ENCODE measurements at places on chromosomes 16 and 17. TPM values are rescaled to one million over a fixed set of nuclear protein-coding genes. Genes with fewer than 3 reads are reported as not detected.

The ABCC3 gene
- 12.5 TPM for total RNA-seq

DNA sequence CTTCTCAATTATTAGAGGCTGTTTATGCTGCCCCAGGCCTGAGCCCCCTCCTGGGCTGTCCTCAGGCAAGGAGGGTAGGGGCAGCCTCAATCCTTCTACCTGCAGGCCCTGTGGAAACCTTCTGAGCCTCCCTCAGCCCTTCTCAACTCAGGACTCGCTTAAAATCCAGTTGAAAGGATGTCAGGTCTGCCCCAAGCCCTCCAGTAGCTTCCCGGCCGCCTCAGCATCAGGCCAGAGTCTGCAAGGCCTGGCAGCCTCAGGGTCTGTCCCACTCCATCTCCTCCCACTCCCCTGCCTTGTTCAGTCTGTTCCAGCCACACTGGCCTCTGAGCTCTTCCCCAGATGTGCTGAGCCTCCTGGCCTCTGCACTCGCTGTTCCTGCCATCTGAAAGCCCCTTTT lies 52.2 kb downstream of the KATNIP start:
- no peak for DNase-seq

The MYH13 gene
- not detected for total RNA-seq

- DNase-seq = peak; percentile 28
These were observed 33.0 kb upstream of the GUCY2D start for GRCh38 chr17:7969433-7969832.

GRCh38 chr17:39198186-39198566 lies 707 bp upstream of the CACNB1 start:
- DNase-seq = no peak

DNA sequence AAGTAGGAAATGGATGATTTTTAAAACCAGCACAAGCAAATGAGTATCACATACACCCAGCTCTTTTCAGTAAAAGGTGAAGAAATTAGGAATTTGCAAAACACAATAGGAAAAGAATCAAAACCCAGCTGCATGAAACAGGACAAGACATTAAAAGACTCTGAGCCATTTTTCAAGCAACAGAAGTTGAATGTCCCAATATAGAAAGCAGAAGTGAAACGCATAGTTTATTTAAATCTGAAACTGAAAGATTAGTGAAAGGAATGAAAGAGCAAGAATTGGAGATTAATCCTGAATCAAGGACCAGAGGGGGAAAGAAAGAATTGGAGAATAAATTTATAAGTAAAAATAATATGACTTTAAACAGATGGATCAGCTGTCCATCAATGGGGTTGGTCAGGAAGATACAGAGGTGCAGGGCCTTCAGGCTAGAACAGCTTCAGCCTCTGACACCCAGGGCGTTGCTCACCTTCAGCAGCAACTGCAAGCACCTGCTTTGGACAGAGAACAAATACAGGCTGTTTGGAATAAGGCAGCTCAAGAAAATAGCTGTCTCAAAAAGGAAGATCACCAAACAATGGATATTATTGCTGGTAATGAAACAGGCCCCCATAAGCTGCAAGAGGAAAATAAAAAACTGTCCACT lies 3.9 kb upstream of the ARHGAP17 start:
- no peak for DNase-seq

The P2RX1 gene
- total RNA-seq = not detected

DNA sequence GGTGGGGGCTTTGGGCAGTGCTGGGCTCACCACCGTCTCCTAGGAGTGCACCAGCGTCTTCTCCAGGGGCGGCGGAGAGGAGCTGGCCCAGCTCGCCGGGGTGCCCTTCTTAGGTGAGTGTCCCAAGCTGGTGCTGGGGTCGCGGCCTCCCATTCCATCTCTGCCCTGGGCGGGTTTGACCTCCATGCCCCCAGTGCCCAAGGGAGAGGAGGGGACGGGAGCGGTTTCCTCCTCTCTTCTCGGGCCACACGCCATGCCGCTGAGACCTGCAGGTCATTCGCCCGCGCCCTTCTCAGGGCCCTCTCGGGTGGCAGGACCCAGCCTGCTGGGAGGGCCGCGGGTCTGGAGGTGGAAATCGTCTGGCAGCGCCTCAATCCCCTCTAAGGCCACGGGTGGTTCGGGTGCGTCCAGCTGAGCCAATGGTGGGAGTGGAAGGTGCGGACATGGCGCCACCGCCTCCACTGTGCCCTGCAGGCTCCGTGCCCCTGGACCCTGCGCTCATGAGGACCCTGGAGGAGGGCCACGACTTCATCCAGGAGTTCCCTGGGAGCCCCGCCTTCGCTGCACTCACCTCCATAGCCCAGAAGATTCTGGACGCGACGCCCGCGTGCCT lies 5.3 kb downstream of the IGFALS start:
- DNase-seq = no peak

GRCh38 chr17:72297326-72298115 lies 176.7 kb downstream of the SOX9 start:
- peak; percentile 14 for DNase-seq

The KLHL10 gene
- total RNA-seq = 0.09 TPM

DNA sequence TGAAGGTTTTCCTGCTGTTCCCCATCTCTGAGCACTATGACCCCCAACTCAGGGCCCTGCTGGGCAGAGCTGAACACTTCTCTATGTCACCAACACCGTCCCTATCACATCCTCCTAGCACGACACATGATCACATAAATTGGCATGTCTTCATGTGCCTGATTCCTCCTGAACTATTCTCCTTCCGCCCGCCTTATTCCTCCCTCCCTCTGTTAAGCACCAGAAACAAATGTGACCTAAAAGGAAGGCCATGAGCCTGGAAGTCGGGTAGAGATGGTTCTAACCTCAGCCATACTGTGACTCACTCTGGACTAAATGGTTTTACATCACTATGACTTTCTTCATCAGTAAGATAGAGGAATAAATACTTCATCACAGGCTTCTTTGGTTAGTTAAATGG lies 80.8 kb upstream of the DYNLRB2 start:
- DNase-seq = peak; percentile 1

The TEX19 gene
- not detected for total RNA-seq

DNA sequence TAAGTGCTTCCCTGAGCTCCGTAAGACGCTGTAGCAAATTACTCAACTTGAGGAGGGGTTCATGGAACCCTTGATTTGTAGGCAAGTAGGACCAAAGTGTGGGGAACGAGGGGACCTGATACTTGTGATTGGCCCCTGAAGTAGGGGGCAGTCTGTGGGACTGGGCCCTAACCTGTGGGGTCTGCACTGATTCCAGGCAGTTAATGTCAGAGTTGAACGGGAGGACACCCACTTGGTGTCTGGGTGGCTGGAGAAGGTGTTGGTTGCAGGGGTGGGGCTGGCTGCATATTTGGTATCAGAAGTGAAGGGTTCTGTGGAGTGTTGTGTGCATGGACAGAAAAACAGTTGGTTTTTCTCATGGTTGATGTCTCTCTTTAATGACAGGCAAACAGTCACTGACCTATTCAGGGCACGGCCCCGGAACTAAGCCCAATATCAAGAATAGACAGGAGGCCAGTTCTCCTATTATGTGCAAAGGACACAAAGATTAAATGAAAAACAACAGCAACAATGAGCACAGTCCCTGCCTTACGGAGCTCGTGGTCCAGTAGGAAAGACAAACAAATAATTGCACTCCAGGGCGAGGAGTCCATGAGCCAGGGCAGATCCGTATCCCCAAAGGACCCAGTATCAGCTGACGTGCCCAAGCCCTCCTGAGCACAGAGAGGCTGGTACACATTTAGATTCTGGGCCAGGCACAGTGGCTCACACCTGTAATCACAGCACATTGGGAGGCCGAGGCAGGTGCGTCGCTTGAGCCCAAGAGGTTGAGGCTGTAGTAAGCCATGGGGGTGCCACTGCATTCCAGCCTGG lies 19.2 kb downstream of the MXRA7 start:
- no peak for DNase-seq

GRCh38 chr17:6558276-6558675 lies 1.9 kb upstream of the PITPNM3 start:
- DNase-seq = no peak

- DNase-seq = peak; percentile 28
These were observed 94.8 kb upstream of the DNAH17 start for GRCh38 chr17:78672005-78672404.

- DNase-seq = peak; percentile 77
These were observed 77.1 kb downstream of the USP31 start for GRCh38 chr16:23072084-23072599.

DNA sequence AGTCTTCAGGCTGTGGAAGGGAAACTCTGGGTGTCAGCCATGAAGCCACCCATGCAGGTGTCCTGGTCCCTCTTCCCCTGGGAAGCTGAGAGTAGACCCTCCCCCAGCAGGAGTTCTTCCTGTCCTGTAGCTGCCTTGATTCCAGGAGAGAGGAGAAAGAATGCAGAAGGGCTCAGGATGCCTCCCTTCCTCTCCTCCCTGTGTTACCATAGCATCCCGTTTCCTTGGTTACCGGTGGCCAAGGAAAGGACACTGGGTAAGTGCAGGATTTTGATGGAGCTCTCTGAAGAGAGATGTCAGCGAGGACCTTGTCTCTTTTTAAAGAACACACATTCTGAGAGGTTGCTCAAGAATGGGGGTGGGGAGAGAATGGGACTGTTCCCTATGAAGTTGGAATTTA lies 304.1 kb upstream of the N4BP1 start:
- no peak for DNase-seq

- DNase-seq = no peak
These were observed 364.6 kb downstream of the GRIN2A start for GRCh38 chr16:9817586-9817985.

GRCh38 chr17:48541577-48542113 lies 3.3 kb downstream of the HOXB2 start:
- peak; percentile 87 for DNase-seq

GRCh38 chr17:44922136-44922535 lies 6.8 kb upstream of the GFAP start:
- no peak for DNase-seq

The SLC13A2 gene
- total RNA-seq = not detected

GRCh38 chr16:30335598-30336474 lies 19.3 kb downstream of the CD2BP2 start:
- DNase-seq = peak; percentile 21

DNA sequence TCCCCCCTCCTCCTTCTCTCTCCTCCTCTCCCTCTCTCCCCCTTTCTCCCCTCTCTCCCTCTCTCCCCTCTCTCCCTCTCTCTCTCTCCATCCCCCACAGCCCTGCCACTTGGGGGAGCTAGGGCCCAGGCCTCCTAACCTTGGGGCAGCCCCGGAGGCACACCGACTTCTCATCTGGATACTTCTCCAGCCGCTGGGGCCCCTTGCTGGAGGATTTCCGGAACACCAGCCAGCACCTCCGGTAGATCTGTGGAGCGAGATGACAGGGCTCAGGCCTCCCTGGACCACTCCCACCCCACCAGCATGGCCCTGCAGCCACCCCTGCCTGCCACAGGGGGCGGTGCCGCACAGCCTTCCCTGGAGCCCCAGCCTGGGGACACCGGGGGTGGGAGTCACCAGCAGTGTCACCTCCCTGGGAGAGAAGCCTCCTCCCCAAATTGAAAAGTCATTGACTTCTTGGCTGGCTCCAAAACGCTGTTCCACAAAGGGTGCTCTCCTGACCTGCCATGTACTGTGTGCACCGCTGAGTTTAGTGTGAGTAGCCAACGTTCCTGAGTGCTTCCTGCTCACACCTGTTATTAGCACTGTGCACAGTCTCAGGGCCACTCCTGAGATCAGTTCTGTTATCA lies 10.5 kb downstream of the DOK4 start:
- no peak for DNase-seq

- no peak for DNase-seq
These were observed 138.9 kb upstream of the CA10 start for GRCh38 chr17:52297230-52298010.

GRCh38 chr16:81143921-81144471 lies 47.8 kb upstream of the GCSH start:
- DNase-seq = no peak

The MGAT5B gene
- total RNA-seq = 0.74 TPM

The ATP2A3 gene
- 2.3 TPM for total RNA-seq

DNA sequence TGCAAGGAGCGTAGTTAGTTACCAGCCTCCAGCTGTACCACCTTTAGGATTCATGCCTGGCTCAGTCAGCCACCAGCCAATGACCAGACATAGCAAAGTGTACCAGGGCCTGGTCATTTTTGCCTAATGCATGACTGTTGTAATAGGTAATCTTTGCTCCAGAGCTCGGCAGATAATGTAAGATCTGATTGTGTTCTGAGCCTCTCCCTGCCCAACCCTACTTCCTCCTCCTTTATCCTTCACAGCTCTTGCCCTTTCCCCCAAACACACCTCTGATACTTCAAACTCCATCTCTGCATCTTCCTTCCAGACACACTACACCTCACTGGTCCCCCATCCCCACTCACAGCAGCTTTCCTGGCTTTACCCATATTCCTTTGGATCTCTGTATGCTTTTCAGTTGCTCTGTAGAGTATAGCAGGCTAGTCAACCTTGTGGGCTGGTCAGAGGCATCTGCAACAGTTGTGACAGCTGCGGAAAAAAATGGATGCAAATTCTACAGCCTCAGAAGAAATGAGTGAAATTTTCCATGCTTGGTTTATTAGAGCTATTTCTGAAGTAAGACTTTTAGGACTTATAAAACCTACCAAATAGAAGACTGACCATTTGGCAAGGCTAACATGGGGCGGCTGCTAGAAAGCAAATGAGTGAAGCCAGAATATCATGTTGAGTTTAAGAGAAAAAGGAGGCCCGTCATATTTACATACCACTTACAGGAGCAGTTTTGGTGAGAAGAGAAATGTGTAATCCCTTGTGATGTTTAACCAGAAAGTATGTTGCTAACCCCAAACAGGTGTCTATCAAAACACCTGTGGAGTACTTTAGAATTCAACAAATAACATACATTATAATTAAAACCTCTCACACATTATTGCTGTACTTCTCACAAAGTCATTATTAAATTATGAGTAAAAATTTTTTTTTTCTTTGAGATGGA lies 19.9 kb upstream of the C16orf87 start:
- no peak for DNase-seq

GRCh38 chr16:4247460-4247784 lies 5.5 kb upstream of the SRL start:
- DNase-seq = no peak

The CCDC154 gene
- total RNA-seq = 0.41 TPM

DNA sequence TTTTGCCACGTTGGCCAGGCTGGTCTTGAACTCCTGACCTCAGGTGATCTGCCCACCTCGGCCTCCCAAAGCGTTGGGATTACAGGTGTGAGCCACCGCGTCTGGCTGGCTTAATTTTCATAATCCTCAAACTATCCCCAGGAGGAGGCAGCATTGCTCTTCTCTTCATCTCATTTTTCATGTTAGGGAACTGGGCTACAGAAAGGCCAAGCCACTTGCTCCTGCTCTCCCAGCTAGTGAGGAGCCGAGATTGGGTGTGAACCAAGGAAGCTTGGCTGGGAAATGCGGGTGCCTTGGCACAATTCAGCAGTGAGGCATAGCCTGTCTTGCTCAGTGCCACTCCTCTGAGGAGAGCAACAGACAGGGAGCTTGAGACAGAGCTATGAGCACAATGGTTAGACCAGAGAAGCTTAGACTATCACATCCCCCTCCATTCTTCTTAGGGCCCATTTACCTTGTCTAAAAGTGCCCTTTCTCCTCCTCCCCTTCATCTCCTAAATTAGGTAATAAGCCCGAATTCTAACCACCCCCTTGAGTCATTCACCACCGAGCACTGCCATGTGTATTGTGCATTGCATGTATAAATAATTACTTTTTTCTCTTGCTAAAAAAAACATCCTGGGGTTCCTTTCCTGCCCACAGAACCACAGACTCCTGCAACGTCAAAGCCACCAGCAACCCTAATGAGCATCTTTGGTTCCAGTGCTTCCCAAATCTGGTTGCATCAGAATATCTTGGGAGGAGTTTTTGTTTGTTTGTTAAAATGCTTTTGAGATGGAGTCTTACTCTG lies 20.0 kb upstream of the KIF19 start:
- DNase-seq = no peak

- peak; percentile 42 for DNase-seq
These were observed 116.6 kb upstream of the C17orf78 start for GRCh38 chr17:37259030-37259735.

The CA10 gene
- total RNA-seq = not detected

GRCh38 chr16:82063456-82064082 lies 28.5 kb downstream of the HSD17B2 start:
- DNase-seq = no peak

Measured in fibroblast of the aortic adventitia (primary cell).